ENCODE measurements at places on chromosomes 1 and 21. TPM values are rescaled to one million over a fixed set of nuclear protein-coding genes. Genes with fewer than 3 reads are reported as not detected.

- no peak overlapping the region for H3K27ac ChIP-seq
- peaks cover 24% of the 10 kb centered on the region for H3K4me1 ChIP-seq
- H3K36me3 ChIP-seq, result no peaks in the 10 kb centered on the region
Measured at GRCh38 chr1:173208146-173208545, 1.0 kb upstream of the TNFSF4 start.

GRCh38 chr1:190258003-190258402, 219.7 kb downstream of the BRINP3 start:
- no peak overlapping the region for H3K4me3 ChIP-seq
- no peak for DNase-seq
- no peak overlapping the region for H3K27ac ChIP-seq
- no peaks in the 10 kb centered on the region for H3K27me3 ChIP-seq
- H3K36me3 ChIP-seq, result no peaks in the 10 kb centered on the region

The SH3BP5L gene
- 21.7 TPM for total RNA-seq

DNA sequence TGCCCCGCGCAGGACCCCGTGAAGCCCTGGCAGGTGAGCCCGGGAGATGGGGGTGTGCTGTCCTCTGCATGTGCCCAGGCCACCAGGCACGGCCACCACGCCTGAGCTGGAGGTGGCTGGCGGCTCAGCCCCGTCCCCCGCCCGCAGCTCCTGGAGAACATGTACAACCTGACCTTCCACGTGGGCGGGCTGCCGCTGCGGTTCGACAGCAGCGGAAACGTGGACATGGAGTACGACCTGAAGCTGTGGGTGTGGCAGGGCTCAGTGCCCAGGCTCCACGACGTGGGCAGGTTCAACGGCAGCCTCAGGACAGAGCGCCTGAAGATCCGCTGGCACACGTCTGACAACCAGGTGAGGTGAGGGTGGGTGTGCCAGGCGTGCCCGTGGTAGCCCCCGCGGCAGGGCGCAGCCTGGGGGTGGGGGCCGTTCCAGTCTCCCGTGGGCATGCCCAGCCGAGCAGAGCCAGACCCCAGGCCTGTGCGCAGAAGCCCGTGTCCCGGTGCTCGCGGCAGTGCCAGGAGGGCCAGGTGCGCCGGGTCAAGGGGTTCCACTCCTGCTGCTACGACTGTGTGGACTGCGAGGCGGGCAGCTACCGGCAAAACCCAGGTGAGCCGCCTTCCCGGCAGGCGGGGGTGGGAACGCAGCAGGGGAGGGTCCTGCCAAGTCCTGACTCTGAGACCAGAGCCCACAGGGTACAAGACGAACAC, 1.8 kb downstream of the TAS1R3 start:
- no peak for DNase-seq
- no peak overlapping the region for H3K27ac ChIP-seq
- no peaks in the 10 kb centered on the region for H3K27me3 ChIP-seq
- peaks cover 5% of the 10 kb centered on the region for H3K4me1 ChIP-seq
- H3K36me3 ChIP-seq, result peaks cover 7% of the 10 kb centered on the region

DNA sequence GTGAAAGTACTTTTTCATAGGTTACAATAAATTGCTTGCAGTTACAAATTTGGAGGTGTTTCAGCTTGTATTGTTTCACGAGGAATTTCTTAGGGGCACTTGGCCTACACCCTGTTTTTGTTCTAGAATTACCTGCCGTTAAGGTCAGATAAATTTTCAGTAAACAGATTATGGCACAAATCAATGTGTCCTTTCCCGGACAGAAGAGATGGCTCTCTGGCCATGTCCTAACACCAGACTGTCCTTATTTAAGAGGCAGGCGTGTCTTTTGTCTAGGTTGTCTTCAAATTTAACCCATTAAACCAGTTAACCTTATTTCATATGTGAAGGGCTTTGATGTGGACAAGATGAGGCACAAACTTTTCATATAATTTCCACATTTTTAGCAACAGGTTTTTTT, 243.4 kb downstream of the SDCCAG8 start:
- H3K36me3 ChIP-seq, result peaks cover 1% of the 10 kb centered on the region
- no peak overlapping the region for H3K4me3 ChIP-seq
- DNase-seq, result no peak

The UMODL1 gene
- 0.42 TPM for total RNA-seq

GRCh38 chr1:193951984-193952383, 765.6 kb upstream of the B3GALT2 start:
- no peaks in the 10 kb centered on the region for H3K27me3 ChIP-seq
- H3K27ac ChIP-seq, result no peak overlapping the region
- no peak overlapping the region for H3K4me3 ChIP-seq
- no peaks in the 10 kb centered on the region for H3K36me3 ChIP-seq
- no peaks in the 10 kb centered on the region for H3K4me1 ChIP-seq
- no peak for DNase-seq

GRCh38 chr1:205458777-205459566, 3.1 kb upstream of the BLACAT1 start:
- no peak for DNase-seq
- no peak overlapping the region for H3K27ac ChIP-seq
- H3K27me3 ChIP-seq, result peaks cover 59% of the 10 kb centered on the region

The ZNF683 gene
- total RNA-seq, result not detected

DNA sequence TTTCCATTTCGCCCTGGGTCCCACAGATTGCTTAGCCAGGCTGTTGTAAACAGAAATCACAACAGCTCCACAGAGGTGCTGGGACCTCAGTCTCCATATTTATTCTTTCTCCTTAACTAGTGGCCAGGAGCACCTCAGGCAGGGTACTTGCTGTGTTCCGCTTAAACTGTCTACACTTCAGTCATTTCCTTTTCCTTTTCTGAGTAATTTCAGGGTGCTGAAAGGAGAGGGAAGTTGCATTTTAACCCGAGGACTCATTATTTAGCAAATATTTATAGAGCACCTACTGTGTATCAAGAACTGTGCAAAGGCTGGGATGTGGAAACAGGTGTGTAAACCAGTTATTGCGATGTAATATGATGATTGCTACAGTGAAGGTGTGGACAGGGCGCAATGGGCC, 41.9 kb downstream of the ACP6 start:
- H3K27ac ChIP-seq, result no peak overlapping the region
- H3K4me3 ChIP-seq, result no peak overlapping the region
- H3K27me3 ChIP-seq, result no peaks in the 10 kb centered on the region
- no peak for DNase-seq

- DNase-seq, result no peak
- no peak overlapping the region for H3K27ac ChIP-seq
- H3K4me3 ChIP-seq, result no peak overlapping the region
- H3K27me3 ChIP-seq, result no peaks in the 10 kb centered on the region
Measured at GRCh38 chr1:11524465-11525150, 45.7 kb downstream of the DISP3 start.

The RIPPLY3 gene
- not detected for total RNA-seq

The ILDR2 gene
- 0.47 TPM for total RNA-seq

- H3K27ac ChIP-seq, result no peak overlapping the region
- no peaks in the 10 kb centered on the region for H3K36me3 ChIP-seq
- no peak overlapping the region for H3K4me3 ChIP-seq
- DNase-seq, result no peak
Measured at GRCh38 chr1:225508538-225509375, 80.9 kb upstream of the LBR start.

DNA sequence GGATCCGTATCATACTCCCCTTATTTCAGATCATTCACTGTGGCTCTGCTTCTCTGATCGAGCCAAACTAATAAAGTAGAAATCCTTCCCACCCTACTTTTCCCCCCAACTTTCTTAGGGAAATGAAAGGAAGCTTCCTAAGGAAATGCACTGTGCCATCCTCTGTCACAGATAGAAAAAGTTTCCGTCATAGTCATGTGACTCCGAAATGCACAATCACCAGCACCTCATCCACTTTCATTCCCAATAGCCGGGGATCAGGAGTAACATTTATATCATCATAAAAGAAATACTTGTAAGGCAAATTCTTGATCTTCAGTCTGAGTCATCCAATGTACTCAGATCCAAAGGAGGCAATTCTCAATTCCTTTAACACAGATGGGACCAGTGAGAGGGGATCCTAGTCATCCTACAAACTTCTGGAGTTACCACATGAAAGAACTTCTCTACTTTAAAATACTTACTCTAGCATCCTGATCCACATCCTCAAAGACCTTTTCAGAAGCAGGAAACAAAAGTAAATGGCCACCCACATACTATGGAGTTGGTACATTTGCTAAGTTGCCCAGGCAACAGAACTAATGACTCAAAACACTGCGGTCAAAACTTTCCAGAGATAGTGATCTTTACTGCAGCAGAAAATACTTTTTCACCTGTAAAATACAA, 97.8 kb upstream of the ZC3H11B start:
- no peak overlapping the region for H3K27ac ChIP-seq
- no peaks in the 10 kb centered on the region for H3K36me3 ChIP-seq
- no peaks in the 10 kb centered on the region for H3K4me1 ChIP-seq
- DNase-seq, result no peak

The SLFNL1 gene
- 0.17 TPM for total RNA-seq

All from CD4-positive, alpha-beta T cell (primary cell).